ENCODE measurements at places on chromosomes 2 and 18.

DNA sequence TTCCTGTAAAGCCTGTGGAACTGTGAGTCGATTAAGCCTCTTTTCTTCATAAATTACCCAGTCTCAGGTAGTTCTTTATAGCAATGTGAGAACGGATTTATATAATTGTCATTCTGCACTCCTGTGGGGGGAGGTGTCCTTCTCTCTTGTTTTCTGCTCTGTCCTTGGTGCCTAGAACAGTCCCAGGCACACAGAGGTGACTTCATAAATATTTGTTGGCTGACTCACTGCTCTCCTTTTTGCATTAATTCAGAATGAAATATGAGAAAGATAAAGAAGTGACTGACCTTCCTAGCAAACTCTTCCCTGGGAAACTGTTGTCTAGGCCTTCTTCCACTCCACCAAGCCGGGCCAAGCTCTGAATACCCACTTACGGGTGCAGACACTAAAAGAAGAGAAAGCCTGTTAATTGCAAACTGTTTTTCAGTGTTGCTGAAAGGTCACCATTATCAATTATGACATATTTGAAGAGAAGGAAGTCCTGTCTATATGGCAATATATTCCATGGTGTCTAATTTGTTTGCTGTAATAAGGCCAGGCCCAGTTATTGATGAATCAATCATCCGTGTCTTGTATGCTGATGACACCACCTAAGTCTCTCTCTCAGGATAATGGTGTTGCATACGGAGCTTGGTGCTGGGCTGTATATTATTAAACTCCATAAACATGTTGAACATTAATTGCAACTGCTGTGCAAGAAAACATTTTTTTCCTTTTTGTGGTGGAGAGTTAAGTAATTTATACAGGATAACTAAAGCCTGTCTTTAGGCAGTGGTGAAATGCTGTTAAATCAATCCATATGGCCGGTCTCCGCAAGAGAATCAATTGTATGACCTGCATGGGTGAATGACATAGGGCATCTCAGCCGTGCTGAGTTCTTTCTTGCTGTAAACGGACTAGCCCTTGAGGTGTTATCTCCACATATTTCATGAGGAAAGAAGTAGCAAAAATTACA is 567.5 kb downstream of the SLC4A3 start:
- DNase-seq: no peak

DNA sequence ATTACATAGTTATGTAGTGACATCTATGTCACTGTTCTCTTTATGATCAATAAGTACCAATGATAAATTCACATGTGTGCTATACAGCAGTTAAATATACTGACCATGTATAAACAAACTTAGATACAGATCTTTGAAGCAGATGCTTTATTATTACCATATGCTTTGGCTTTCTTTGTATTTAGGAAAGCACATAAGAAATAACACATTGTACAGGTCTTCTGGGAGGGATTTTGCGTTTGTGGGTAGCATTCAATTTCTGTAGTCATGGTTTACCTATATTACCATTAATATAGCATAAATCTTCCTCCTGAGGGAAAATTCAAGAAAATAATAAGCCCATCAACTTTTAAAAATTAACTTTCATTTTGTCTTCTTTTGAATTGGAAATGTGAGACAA is 1.6 kb upstream of the PDE1A start:
- no peak for DNase-seq

- DNase-seq: no peak
These were observed 61.0 kb upstream of the GPR45 start for GRCh38 chr2:105180491-105180972.

DNA sequence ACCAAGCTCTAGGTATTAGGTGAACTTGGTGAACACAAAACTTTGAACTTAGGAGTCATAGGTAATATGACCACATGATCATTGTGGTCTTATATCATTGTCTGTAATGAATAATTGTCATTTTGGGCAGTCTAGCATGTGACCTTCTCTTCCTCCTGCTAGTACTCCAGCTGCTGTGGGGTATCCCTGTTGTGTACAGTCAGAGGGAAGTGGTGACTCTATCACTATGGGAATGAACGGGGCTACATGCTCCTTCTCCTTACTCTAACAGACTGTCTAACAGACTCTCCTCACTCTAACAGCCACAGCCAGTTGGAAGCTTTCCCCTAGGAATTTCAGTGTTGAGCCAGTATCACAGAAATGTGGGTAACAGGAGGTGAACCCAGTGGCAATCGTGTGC is 68.2 kb upstream of the NEDD4L start:
- no peak for DNase-seq

DNA sequence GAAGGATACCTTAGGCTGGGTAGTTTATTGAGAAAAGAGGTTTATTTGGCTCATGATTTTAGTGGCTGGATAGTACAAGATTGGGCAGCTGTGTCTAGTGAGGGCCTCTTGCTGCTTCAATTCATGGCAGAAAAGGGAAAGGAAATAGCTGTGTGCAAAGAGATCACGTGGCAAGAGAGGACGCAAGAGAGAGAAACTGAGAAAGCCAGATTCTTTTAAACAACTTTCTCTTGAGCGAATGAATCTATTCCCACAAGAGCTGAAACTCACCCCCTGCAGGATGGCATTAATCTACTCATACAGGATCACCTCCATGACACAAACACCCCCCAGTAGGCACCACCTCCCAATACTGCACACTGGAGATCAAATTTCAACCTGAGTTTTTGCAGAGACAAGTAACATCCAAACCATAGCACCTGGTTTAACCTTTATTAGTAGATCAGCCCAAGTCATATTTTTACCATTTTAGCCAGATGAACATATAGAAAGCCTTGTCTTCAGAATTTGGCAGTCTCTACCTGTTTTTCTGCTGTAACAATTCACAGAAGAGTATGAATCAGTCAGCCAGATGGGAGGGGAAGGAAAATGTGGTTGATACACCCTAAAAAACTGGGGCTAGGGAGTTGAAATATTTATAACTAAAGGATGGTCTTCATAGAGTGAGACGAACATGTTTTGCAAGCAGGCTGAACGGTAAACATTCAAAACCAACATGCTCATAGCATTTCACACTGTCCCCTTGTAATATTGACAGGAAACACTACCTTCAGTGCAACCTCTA is 73.9 kb upstream of the NCKAP5 start:
- DNase-seq: no peak

DNA sequence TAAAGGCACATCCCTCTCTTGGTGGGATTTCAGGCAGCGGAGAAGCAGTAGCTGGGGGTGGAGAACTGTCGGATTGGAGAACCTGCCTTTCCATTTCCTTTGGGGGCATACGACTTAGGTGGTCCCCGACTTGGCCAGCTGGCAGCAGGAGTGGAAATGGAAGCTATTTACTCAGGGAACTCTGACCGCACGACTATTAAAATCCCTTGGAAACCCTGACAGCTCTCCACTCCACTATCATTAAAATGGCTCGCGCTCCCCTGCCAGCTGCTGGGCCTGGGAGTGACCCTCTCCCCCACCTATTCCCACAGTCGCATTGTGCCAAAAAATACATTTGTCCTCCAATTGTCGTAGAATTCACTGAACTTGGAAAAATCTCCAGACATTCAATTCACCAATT is 77.7 kb upstream of the APCDD1 start:
- no peak for DNase-seq

GRCh38 chr2:181998041-181998835 is 12.6 kb downstream of the PPP1R1C start:
- DNase-seq: no peak

- DNase-seq: no peak
These were observed 31.5 kb downstream of the BABAM2 start for GRCh38 chr2:27921880-27922547.

- no peak for DNase-seq
These were observed 18.3 kb downstream of the SH3BP4 start for GRCh38 chr2:234970099-234970440.

- DNase-seq: no peak
These were observed 95.3 kb downstream of the EIPR1 start for GRCh38 chr2:3282056-3282998.

DNA sequence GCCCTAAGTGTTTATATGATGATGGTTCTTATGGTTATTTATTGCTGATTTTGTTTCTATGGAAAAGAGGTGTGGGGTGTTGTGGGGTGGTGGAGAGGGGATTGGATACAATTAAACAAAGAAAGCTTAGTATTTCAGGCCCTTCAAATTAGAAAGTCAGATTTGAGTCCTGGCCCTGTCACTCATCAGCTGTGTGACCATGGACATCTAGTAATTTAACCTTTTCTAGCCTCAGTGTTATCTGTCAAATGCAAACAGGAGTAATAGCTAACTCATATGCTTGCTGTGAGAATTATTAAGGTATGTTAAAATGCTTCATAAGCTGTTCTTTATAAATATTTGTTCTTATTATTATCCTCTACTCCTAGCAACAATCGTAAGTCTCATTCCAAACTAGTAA is 2.1 kb upstream of the MEMO1 start:
- no peak for DNase-seq

GRCh38 chr2:145800151-145801091 is 1280.5 kb upstream of the ZEB2 start:
- no peak for DNase-seq

GRCh38 chr2:146826388-146826787 is 1018.4 kb upstream of the ACVR2A start:
- no peak for DNase-seq

DNA sequence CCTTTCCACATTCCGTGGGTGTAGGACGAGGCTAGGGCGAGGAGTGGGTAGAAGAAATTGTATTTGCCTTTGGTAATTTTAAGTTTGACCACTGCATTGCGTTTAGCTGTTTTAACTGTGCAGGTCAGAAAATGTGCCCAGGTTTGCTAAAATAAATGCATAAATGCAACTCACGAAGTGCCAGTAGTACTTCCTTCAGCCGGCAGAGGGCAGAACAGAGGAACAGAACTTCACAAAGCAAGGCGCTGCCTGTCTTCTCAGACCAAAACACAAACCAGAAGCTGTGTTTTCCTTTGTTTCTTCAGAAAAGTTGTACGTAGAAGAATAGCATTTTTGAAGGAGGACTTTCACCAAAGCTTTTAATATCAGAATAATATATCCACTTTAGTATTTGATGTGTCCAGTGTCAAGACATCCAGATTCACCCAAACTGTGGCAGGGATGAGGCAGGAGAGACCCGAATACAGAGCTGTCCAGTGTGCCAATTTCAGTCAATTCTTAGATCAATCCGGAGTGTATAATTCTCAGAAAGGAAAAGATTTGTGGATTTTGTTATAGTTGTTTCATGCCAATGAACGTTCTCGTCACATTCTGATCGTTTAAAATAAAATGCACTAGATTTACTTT is 348.6 kb downstream of the DLGAP1 start:
- peak; percentile 61 for DNase-seq

Data from activated naive CD4-positive, alpha-beta T cell treated with Interleukin-2 at 50 U/mL for 16 hours (primary cell).